ENCODE measurements at places on chromosomes 13 and 19.

DNA sequence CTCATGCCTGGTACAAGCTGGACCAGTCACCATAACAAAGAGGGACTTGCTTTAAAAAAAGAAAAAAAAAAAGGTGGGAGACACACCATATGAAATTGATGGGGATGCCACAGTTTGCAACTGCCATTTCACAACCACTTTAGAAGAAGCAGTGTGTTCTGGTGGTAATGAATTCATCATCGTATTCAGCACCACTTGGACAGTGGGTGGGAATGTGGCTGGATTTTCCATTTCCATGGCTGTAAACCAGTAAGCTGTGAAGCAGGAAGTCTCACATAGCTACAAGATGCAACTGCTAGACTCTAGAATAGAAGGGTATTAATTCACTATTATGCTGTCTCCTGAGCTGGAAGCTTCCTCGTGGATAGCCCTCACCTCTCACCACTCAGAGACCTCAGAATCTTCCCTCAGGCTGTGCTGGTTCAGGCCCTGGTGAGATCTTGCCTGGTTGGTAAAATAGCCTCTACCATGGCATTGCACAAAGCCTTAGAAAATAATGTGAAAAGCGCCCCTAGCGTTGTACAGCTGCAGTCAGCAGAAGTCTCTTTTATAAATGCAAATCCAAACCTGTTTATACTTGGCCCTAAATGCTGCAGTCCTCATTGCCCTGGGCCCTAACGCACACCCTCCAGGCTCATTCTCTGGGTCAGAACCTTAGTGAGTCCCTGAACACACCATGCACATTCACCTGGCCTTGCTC is 150.7 kb downstream of the KCTD15 start:
- no peak for DNase-seq

DNA sequence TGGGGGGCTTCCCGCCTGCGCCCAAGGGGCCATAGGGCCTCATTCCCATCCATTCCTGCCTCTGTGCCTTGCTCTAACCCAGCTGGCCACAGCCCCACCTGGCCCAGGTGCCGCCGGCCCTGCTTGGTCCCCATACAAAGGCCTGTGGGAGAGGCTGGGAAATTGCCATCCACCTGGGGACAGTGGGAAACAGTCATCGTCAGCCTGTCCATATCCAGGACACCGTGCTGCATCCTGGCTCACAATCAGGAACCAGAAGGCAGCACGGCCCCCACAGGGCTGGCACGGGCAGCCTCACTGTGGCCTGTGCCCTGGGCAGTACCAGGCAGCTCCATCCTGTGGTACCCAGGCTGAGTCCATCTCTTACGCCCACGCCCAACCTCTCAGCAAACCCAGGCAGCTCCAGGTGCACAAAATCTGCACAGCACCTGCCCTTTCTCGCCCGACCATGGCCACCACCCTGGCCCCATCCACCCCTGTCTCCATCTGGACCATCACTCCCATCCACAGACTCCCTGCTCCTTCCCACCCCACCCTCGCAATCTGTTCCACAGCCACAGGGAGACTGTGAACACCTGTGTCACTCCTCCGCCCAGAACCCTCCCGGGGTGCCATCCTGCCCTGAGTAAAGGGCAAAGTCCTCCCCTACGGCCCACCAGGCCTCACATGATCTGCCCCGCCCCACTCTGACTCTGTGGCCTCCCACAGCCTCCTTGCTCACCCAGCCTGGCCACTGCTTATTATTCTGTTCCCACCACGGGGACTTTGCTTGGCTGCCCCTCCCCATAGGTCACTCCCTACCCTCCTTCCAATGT is 21.1 kb upstream of the FBXO27 start:
- DNase-seq = no peak

- no peak for DNase-seq
Observed at GRCh38 chr19:38650911-38651584, 3.6 kb downstream of the ACTN4 start.

- no peak for DNase-seq
Observed at GRCh38 chr19:7912697-7913564, 1.7 kb upstream of the TGFBR3L start.

GRCh38 chr19:29122185-29122584 is 90.8 kb downstream of the UQCRFS1 start:
- DNase-seq = no peak

DNA sequence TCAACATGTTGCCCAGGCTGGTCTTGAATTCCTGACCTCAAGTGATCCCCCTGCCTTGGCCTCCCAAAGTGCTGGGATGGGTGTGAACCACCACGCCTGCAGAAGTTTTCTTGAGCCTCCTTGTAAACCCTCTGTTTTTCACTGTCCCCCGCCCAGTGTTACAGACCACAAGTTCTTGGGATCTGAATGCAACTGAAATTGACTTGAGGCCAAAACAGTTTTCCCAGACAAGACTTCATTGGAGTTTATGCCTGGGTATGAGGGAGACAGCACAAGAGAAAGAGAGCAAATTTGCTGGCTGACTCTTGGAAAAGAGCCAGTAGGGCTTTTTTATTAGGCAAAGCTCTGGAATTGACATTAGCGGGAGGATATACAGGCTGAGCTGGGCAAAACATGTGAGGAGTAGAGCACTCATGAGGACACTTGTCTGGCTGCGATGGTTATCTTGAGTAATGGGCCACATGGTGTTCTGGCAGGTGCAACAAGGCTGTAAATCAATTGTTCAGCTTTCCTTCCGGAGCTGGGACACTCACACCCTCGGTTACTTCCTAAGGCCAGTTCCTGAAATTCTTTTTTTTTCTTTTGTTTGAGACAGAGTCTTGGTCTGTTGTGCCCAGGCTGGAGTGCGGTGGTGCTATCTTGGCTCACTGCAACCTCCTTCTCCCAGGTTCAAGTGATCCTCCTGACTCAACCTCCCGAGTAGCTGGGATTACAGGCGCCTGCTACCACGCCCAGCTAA is 12.7 kb upstream of the HNRNPL start:
- no peak for DNase-seq

DNA sequence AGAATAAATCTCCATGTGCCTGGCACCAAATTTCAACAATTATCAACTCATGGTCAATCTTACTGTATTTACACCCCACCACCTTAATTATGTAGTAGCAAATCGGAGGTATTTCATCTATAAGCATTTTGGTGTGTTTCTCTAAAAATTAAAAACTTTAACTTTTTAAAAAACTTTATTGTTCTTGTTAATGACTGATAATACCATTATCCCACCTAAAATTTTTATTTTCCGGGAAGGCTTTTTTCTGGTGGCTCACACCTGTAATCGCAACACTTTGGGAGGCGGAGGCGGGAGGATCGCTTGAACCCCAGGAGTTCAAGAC is 453 bp upstream of the PDCD2L start:
- DNase-seq = no peak

- no peak for DNase-seq
Observed at GRCh38 chr13:19634256-19634740, 839 bp downstream of the MPHOSPH8 start.

- no peak for DNase-seq
Observed at GRCh38 chr13:69595181-69595580, 512.4 kb upstream of the ATXN8OS start.

DNA sequence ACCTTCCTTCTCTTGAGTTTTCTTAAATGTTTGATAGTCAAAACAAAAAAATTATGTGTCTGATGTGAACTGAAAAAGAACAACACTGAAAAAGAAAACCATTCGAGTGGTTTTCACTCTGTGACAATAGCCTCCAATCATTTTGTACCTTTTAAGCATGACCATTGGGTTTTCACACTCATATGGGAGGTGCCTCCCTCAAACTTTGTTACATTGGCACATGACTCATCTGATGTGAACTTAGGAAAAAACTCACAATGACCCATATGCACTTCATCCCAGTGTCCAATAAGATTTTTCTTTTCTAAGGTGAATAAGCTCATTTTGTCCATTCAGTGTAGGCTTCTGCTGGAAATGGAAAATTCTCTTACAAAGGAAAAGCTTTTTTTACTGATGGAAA is 66.6 kb upstream of the XPO4 start:
- DNase-seq = no peak

GRCh38 chr13:39777527-39778061 is 122.1 kb downstream of the COG6 start:
- DNase-seq = no peak

GRCh38 chr13:93217721-93218261 is 8.8 kb upstream of the GPC6 start:
- no peak for DNase-seq

DNA sequence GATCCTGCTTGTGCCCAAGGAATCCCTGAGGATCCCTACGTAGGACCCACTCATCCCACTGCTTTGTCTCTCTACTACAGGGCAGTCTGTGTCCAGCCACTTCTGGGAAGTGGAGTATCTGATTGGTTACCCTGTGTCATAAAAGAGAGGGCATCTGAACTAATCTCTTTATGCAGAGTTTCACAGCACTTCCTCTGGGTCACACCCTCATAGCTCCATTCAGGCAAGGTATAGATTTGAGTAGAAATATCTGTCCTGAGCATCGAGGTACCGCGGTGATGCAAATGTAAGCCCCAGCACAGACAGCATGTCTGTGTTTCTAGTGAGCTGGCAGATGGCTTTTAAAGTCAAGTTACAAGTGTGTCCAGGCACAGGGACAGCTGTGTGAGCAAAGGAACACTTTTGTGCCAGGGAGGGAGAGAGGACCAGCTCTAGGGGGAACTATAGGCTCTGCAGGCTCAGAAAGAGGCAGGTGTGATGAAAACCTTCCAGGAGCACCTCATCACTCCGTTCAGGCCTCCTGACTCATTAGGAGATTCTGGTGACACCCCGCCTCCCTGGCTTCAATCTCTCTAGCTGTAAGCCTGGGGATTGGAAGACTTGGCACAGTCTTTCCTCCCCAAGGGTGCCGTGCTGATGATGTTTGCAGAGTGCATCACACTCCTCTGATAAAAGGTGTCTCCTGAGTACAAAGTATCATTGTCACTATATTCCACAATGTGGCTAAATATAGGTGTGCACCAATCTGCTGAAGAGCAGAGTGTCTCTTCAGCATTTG is 84.3 kb upstream of the UBL3 start:
- DNase-seq = no peak

DNA sequence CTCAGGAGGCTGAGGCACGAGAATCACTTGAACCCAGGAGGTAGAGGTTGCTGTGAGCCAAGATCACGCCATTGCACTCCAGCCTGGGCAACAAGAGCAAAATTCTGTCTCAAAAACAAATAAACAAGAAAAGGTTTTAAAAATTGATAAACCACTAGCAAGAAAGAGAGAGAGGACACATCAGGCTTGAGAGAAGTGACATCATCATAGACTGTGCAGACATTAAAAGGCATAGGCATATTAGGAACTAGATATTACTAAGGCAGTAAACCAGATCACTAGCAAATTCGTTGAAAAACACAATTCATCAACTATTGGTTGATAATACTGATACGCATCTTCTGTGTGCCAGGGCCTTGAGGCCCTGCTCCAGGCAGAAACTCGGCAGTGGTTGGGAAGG is 7.7 kb downstream of the A1BG start:
- DNase-seq = no peak

- DNase-seq = no peak
Observed at GRCh38 chr13:76745261-76746200, 140.7 kb downstream of the KCTD12 start.

- no peak for DNase-seq
Observed at GRCh38 chr13:76175961-76176725, 540.0 kb downstream of the LMO7 start.

GRCh38 chr13:24168392-24168750 is 7.9 kb downstream of the SPATA13 start:
- DNase-seq = no peak

- DNase-seq = no peak
Observed at GRCh38 chr13:78004821-78005220, 86.2 kb upstream of the EDNRB start.

DNA sequence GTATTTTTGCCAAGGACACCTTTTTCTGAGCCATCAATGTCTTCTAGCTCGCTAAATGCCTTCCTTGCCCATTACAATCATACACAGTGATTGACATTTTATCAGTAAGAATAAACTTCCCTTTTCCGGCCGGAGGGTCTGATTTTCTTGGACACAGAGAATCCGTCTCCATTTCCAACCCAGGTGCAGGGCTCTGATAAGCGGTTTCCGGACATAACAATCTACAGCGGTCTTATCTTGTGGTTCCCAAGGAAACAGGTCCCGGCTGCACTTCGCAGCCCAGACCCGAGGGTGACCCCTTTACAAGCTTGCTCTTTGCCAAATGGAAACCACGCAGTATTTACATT is 5.1 kb upstream of the ZNF77 start:
- DNase-seq = no peak

DNA sequence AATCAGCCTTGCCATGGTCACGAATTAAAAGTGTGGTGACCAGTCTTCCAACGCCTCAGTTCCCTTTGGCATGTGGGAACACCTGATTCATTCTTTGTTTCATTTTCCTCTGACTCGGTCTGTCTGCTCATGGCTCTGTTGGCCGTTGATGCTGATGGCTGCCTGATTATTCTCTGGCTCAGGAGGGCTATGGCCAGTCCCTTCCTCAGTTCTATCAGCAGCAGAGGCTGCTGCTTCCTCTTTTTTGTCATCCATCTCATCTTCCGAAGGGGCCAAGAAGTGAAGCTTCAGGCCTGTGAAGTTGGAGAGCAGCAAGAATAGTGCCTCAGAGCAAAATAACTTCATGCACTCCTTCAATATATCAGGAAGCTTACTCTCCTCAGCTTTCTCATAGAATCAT is 9.5 kb upstream of the MLNR start:
- no peak for DNase-seq

DNA sequence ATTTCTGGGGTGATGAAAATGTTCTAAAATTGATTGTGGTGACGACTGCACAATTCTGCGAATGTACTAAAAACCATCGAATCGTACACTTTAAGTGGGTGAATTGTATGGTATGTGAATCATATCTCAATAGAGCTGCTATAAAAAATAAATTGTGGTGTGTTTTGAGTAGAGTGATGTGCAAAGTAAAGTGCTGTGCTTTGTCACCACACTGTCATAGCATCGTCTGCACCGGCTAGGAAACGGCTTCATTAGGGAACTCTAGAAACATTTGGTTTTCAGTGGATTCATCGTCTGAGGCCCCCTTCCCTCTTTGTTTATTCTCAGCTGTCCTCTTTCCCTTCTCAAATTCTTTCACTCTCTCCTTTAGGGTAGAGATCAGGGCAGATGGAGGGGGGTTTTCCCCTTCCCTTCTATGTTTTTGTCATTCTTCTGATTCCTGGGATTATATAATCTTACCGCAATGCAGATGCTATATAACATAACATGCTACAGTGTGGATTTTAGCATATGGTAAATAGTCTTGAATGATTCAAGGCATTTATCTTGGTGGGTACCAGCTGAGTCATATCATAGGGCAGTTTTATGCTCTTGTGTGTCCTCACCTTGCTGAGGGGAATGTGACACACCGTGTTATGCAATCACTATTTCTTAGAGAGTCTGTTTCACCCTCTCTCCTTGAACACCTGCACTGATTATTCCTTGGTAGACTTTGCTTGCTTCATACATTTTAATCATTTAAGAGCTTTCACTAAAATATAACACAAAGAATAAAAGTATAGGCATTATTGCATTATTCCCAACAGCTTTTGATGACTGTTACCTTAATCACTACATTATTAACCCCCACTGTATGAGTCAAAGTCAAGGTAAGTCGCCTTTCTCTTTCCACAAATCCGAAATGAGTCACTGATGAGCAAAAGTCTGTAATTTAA is 239.4 kb downstream of the DCLK1 start:
- no peak for DNase-seq
